ENCODE measurements at places on chromosomes 16 and 17. TPM values are rescaled to one million over a fixed set of nuclear protein-coding genes. Genes with fewer than 3 reads are reported as not detected.

Gene ZP2
- not detected for polyA plus RNA-seq

Gene ATP2A1
- 0.10 TPM for polyA plus RNA-seq

Gene CDRT15
- not detected for polyA plus RNA-seq

Gene SLC5A2
- 4.8 TPM for polyA plus RNA-seq

Gene CYB5B
- 115 TPM for polyA plus RNA-seq

Gene MVP
- 235 TPM for polyA plus RNA-seq

Gene DBNDD1
- 1.4 TPM for polyA plus RNA-seq

Gene SOST
- polyA plus RNA-seq: not detected
